ENCODE measurements at places on chromosomes 6 and 20.

- no peak for DNase-seq
These were observed 1046.7 kb upstream of the MAP3K7 start for GRCh38 chr6:91633374-91634111.

GRCh38 chr20:53829255-53829723, 235.7 kb upstream of the ZNF217 start:
- no peak for DNase-seq

GRCh38 chr6:32763421-32763820, at the start of gene HLA-DQB2:
Gene HLA-DQB2 (minus strand): TSS chr6:32763532. CDS start chr6:32763470, 62 bp downstream.
- DNase-seq: no peak

DNA sequence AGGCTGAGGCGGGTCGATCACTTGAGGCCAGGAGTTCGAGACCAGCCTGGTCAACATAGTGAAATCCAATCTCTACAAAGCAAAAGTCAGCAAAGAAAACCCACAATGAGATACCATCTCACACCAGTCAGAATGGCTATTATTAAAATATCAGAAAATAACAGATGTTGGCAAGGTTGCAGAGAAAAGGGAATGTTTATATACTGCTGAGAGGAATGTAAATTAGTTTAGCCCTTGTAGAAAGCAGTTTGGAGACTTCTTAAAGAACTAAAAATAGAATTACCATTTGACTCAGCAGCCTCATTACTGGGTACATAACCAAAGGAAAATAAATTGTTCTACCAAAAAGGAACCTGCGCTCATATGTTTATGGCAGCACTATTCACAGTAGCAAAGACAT, 16.7 kb upstream of the GCM1 start:
- no peak for DNase-seq

- DNase-seq: no peak
These were observed 23.4 kb downstream of the CEP162 start for GRCh38 chr6:84204011-84204410.

- DNase-seq: no peak
These were observed 131.2 kb upstream of the RPS6KA2 start for GRCh38 chr6:166758136-166758704.

DNA sequence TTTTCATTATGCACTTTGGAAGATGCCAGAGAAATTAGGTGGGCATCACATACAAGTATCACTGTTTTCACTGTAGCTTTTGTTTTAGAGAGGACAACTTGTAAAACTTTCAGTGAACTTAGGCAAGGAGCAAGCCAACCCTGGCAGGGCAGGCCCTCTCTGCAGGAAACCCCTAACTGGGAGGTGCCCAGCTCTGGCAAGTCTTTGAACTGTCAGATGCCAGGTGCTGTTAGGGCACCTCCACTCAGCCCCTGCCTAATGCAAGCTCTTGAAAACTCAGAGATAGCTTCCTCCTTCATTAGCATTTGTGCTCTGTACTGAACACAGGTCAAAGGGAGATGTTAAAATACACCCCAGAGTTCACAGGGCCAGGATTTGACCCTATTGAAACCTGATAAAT, 774.2 kb upstream of the FLRT3 start:
- DNase-seq: no peak

DNA sequence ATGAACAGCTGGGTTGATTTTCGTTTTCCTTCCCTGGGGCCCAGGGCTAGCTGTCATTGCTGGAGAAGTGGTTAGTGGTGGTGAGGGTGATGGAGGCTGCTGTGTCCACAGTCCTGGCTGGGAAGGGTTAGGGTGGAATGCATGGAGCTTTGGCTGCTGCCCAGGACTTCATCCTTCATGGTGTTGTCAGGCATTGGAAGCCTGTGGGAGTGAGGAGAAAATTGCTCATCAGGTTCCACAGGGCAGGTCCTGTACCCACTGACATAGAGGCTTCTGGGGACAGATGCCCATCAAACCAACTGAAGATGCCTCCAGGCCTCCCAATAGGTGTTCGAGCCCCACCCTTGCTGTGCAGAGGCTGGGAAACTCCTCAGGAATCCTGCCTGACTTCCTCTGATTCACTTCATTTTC, 262.4 kb upstream of the SUPT3H start:
- DNase-seq: no peak

- peak; percentile 80 for DNase-seq
These were observed 35.4 kb upstream of the MAPK13 start for GRCh38 chr6:36094753-36095496.

DNA sequence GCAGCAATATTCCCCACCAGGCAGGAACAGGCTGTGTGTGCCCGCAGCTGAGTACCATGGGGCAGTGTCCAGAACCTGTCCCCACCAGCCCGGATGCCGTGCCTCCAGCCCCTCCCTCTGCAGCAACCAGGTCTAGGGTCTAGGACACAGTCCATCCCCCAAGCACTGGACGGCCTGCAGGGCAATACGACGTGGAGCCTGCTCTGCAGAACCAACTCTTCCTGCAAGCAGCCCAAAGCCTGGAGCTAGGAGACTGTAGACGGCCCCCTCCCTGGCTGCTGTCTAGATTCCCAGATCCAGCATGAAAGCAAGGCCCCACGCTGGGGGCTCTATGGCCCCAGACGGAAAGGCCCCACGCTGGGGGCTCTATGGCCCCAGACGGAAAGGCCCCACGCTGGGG, 128.2 kb upstream of the AFDN start:
- no peak for DNase-seq

GRCh38 chr6:7341989-7342742, 29.2 kb upstream of the SSR1 start:
- no peak for DNase-seq

GRCh38 chr6:107561306-107561705, 71.4 kb downstream of the SOBP start:
- no peak for DNase-seq

DNA sequence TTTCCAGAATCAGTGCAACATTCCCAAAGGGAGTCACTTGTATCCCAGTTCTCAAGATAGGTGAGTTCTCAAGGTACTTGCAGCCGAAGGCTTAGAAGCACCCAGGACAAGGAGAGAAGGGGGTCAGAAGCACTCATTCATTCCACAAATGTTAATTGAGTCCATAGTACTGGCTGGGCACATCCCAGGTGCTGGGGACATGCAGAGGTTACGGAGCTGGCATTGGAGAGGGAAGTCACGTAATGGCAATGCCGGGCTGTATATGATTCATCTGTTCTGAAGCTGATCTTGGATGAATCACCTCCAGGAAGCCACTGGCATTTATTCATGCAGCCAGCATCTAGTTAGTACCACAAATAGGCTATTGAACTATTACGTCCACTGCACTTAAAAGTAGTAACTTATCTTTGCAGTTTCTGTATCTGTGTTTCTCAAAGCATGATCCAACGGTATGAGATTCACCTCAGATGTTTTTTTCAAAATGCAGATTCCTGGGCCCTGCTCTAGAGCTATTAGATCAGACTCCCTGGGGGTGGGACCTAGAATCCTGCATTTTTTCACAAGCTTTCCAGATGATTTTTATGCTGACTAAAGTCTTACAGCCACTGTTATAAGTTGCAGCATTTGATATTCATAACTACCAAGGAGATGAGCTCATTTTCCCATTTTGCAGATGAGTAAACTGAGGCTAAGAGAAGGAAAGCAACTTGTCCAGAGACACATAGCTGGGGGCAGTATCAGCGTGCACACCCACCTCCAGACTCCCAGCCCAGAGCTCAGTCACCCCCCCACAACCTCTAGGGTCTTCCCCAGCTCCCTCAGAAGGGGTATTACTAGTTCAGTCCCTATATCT, 44.1 kb upstream of the ID1 start:
- DNase-seq: no peak

- peak; percentile 86 for DNase-seq
These were observed 6.3 kb upstream of the DHX16 start for GRCh38 chr6:30678964-30679726.

- no peak for DNase-seq
These were observed 43.1 kb downstream of the SLX4IP start for GRCh38 chr20:10478205-10478604.

DNA sequence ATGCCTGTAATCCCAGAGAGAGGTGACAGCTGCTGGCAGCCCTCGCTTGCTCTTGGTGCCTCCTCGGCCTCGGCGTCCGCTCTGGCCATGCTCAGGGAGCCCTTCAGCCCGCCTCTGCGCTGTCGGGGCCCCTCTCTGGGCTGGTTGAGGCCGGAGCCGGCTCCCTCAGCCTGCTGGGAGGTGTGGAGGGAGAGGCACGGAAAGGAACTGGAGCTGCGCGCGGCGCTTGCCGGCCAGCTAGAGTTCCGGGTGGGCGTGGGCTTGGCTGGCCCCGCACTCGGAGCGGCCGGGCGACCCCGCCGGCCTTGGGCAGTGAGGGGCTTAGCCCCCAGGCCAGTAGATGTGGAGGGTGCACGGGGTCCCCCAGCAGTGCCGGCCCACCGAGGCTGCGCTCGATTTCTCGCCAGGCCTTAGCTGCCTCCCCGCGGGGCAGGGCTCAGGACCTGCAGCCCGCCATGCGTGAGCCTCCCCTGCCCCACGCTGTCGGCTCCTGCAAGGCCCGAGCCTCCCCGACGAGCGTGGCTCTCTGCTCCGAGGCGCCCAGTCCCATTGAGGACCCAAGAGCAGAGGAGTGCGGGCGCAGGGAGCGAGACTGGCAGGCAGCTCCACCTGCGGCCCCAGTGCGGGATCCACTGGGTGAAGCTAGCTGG, 34.6 kb downstream of the C6orf52 start:
- no peak for DNase-seq

- DNase-seq: no peak
These were observed 29.2 kb downstream of the TAF11 start for GRCh38 chr6:34858681-34859080.

GRCh38 chr6:79646006-79646405, 14.9 kb downstream of the SH3BGRL2 start:
- DNase-seq: no peak

DNA sequence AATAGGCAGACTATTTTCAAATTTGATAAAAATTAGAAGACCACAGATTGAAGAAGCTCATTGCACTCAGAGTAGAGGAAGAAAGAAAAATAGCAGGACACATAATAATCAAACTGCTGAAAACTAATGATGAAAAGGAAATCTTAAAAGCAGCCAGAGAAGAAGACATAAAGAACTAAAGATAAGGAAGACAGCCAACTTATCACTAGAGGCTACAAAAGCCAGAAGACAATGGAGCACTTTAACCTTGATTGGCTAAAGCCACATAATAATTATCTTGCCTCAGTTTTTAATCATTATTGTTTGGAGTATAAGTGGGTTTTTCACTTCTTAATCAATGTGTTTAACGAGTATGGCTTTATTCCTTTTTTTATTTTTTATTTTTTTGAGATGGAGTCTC, 397.6 kb downstream of the RNF144B start:
- DNase-seq: no peak

DNA sequence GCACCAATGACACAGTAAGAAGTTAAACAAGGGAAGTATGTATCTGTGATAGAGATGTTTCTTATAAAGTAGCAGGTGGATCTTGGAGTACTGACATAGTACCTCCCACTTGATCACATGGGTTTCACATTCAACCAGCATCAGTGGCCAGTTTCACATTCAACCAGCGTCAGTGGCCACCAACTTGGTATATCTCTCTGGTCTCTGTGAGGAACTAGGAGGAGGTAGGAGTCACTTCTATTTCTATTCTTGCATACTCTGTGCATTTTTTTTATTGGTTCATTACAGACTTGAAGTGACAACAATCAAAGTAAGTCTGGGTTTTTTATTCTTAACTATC, 200.3 kb upstream of the SIM1 start:
- DNase-seq: no peak

GRCh38 chr6:35413911-35414310, 38.2 kb upstream of the FANCE start:
- no peak for DNase-seq

DNA sequence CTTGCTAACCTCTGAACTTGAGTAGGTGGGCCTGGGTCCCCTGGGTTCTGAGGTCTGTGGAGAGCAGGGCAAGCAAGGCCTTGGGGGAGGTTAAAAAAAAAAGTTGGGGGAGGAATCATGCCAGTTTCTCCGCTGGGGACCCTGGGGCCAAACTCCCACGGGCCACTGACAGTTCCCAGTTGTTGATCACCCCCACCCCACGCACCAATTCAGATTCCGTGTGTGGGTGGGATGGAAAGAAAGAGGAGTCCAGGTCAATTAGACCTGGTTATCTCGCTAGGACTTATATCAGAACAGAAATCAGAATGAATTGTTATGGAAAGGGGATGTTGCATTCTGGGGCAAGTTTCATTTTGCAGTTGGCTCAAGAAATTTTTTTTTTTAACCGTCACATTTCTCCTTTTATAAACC, 46.7 kb upstream of the SUPT3H start:
- DNase-seq: no peak

DNA sequence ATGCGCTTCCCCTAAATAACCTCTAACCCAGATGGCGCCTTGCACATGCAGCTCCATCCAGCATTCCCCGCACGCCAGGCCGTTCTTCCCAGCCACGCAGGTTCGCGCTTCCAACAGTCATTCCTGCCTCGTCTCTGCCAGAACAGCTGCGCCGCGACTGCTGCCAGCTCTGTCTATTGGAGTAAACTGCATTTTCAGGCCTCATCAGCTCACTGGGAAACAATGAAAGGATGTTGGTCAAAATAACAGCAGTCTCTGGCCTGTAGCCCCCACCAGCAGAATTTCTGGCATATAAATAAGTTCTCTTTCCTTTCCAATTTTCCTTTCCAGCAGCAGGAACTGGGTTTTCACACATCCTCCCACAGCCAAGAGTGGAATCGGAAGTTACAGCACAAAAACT, 14.6 kb downstream of the NRSN1 start:
- no peak for DNase-seq
